Testis (tissue), 5 donors: ENCODE measurements at places on chromosomes 7 and 10.

DNA sequence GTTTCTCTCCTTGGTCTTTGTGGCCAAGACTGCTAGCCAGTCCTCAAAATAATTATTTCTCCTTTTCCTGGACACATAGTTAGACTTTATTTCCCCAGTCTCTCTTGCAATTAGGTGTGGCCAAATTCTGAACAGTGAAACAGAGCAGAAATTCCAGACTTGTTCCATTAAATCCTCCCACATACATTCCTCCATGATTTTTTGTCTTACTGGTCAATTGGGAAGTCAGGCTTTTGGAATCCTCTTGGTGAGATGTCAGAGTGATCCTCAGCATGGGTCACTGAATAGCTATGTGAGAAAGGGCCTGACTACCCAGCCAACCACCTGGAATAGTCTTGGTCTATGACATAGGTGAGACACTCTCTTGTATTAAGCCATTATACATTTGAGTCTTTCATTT lies 164.2 kb downstream of the DGKI start:
- DNase-seq = no peak

DNA sequence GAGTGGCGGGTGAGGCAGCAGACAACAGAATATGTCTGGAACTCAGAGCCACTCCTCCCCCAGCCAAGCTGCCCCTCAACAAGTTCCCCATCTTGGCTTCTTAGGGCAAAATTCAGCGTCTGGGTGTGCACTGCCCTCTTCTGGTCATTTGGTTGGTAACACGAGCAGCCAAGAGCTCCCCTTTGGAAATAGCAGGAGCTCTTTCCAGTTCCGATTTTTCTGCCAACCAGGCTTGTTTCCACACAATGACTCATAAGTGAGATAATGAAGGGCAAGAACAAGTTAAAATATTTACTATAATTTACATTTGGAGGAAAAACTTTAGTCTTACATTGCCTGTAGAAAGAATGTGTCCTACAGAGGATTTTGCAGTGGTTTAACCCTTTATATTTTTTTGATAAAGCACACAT lies 70.5 kb downstream of the ADCYAP1R1 start:
- DNase-seq = peak; percentile 84

DNA sequence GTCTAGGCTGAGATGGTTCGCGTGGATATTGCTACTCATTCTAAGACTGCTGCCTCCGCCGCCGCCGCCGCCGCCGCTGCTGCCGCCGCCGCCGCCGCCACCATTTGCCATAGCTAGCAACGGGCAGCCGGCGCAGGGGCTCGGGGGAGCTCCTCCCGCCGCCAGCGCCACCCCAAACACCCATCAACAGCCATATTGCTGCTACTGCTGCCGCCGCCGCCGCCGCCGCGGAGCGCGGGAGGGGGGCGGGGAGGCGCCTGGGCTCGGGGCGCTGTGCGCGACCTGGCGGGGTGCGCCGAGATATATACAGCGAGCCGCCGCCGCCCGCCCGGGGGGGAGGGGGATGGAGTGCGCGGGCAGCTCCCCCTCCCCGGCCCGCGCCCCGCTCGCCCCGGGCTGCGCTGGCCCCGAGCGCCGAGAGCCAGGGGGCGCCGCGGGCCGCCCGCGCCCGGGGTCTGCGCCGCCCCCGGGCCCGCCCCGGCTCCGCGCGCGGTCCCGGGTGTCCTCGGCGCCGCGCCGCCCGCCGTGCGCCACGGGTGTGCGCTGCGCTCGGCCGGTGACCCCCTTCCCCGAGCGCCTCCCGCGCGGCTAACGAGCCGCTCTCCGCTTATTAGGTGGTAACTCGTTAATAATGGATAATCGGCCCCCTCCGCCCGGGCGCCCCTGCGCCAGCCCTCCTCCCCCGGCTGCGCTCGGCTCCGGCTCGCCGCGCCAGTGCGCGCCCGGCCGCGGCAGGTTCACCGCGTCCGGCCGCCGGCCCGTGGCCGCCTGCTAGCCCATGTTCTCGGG lies at the start of gene KCNMA1:
TSS of gene KCNMA1 (minus strand) at position 277 of the 789 bp plus-strand sequence.
- no peak for DNase-seq

DNA sequence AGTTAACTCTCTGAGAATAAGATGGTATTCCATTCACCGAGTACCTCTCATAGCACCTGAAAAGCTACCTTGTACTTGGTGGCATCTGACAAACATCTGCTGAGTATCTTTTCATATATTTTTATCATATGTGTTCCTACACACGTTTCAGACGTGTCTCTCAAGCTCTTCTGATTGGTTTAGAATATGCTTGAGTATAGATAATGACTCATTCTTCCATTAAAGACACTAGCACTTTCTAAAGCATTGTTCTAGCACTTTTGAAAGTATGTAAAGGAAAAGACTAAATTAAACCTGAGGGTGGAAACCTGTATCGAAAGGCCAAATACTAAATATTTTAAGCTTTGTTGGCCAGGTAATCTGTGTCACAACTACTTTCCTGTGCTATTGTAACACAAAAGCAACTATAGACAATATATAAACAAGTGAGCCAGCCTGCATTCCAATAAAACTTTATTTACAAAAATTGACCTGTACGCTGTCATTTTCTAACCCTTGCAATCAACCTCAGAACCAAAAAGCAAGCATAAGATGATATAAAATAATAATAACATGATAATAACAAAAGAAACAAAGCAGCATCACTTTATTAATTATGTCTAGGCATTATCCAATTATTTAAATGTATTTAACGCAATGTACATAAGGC lies 95.3 kb downstream of the DGKI start:
- no peak for DNase-seq

DNA sequence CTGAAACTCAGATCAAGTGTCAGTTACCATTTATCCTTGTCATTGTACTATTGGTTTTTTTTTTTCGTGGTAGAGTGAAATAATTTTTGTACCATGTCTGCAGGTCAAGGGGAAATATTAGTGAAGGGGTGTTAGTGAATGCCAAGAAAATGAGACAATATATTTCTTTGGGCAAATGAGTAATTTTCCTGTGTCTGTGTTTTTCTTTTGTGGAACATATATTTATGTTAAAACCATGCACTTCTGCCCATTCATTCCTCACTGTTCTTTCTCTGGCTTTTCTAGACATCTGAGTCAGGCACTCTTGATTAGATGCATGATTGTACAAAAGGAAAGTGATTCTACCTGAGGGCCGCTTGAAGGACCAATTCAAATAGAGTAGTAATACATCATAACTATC lies 161.6 kb downstream of the BICC1 start:
- DNase-seq = no peak

DNA sequence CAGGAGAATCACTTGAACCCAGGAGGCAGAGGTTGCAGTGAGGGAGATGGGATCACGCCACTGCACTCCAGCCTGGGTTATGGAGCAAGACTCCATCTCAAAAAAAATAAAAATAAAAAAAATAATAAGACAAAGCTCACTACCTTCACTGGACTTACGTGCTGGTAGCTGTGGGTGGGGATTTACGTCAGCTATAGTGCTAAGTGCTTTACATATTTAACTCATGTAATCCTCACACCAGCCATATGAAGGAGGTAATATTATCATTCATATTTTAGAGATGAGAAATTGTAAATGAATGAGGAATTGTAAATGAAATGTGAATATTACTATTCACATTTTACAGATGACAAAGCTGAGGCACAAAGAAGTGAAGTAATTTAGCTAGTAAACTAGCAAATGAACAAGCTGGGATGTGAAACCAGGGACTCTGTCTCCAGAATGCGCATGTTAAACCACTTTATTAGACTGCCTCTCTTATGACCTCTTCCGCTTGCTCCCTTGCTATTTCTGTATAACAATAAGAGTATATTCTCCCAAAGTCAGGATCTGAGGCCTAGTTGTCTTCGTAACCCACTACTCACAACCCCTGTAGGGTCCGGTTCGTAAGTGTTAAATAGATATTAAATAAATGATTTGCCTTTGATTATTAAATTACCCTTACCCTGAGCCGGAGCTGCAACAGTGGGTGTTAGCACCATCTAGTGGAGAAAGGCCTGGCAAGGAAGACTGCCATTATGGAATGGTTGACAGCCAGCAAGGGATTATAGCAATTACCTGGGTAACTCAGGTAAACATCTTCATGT lies 70.2 kb downstream of the HTR7 start:
- peak; percentile 42 for DNase-seq

GRCh38 chr7:158650821-158651225 lies 53.8 kb downstream of the NCAPG2 start:
- no peak for DNase-seq

DNA sequence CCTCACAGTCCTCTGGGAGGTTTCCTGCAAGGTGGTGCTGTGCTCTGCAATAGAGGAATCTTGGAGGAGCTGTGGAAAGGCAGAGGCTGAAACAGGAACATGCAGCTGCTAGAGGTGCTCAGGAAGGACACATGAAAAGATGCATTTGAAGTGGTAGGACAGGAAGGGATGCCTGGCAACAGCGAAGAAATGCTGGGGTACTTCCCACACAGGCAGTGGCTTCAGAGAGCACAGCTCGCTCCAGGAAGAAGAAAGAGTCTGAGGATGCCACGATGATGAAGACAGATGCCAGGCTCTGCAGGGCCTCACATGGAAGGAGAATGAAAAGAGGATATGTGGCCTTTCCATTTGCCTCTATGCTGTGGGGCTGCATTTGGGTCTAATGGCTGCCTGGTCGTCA lies 77.0 kb upstream of the TMEM72 start:
- no peak for DNase-seq

- no peak for DNase-seq
These were observed 55.0 kb downstream of the GBF1 start for GRCh38 chr10:102300278-102300843.

DNA sequence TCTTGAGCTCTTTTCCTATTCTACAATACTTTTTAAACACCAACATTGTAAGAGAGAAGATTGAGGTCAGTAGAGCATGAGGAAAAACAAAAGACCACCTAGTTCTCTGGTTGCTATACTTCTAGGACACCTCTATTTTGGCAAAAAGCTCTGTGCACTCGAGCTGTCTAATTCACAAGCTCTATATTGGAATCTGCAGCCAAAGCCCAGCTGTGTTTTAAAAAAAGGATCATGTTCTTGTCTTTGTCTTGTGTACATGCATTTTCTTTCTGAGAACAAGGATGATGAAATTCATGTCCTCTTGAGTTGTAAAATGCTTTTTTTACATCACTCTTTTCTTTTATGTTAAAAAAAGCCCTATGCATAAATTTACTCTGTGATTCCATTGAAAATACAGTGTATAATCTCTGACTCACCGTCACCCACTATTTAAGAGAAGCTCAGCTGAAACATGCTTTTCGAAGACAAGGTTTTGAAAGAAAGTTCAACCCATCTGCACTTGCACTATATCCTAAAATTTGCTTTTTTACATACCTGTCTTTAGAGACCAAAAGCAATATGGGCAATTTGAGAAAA lies 215.5 kb upstream of the VSTM2A start:
- no peak for DNase-seq

- DNase-seq = no peak
These were observed 57.2 kb upstream of the ELN start for GRCh38 chr7:73970801-73971229.

GRCh38 chr7:115410434-115410820 lies 488.5 kb downstream of the MDFIC start:
- DNase-seq = no peak

DNA sequence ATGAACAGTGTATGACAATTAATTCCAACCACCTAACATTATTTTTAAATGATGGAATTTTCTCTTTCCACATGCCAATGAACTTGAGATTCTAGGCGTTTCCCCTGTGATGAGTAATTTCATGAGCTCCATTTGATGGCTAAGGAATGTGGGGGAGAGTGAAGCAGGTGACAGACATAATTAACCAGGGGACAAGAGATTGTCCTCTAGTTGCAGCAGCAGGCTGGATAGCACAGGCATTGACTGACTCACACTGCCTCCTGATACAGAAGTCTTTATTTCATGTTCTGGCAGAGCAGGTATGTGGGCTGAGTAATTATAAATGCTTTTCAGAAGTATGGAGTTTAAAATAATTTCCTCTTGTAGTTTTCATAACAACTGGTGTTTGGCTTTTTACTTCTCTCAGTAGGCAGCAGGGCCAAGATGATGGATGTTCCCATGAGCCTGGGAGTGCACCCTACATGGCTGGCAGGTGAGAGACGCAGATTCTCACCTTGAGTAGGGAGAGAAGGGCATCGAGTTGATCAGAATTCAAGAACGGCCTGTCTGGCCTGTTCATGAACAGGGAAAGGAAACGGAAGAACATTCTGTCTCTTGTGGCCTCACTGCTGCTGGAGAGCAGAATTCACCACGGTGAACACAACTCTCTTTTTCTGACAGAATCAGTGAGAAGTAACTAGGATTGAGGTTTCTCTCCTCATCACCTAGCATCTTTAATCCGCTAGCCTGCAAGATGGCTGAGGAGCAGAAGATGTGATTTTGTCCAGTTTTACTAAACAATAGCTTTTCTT lies 118.8 kb downstream of the AOAH start:
- DNase-seq = no peak

DNA sequence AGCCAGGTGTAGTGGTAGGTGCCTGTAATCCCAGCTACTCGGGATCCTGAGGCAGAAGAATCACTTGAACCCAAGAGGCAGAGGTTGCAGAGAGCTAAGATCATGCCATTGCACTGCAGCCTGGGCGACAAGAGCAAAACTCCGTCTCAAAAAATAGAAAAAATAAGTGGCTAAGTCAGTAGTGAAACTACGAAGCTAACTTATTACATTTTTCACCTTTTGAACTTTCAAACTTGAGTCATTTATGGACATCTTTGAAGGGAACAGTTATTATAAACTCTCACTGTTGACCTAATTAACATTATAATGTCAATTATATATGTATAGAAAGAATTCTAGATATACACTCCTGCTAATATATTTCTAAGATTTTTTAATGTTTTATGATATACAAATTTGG lies 541.5 kb upstream of the C7orf33 start:
- no peak for DNase-seq

- DNase-seq = no peak
These were observed 2.9 kb downstream of the NPC1L1 start for GRCh38 chr7:44538093-44538797.

DNA sequence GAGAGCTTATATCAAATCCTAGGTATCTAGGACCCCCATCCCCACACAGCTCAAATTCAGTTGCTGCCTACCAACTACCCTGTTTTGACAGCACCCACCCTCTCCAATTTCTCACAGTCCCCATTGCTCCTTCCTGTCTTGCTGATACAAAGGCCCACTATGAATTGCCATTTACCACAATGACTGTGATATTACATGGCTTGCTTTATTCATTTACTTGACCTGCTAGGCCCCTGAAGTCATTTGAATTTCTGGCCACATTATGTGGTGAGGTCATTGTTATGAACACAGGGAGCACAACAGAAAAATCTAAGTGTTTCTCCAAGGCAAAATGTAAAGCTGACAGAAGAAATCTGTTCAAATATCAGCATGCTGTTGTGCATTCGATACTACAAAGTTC lies 101.4 kb downstream of the PPP1R17 start:
- DNase-seq = no peak

DNA sequence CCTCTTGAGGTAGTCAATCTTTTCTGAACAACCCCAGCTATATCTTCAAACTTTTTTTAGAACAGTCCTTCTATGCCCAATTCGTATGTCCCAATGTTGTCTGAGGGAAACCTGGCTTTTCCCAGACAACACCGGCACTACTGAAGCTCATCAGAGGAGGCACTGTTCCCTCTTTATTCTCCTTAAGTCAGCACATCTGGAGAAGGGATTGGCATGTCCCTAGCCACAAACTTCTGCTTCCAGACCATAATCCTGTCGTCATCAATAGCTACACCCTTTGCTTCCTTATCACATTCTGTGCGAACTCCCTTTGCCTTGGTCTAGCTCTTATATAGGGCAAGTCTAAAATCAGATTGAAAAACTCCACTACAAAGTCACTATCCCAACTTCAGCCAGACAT lies 22.9 kb downstream of the PON3 start:
- DNase-seq = no peak
